LNCaP clone FGC (cell line): ENCODE measurements at places on chromosomes 3 and 15.

GRCh38 chr3:191959876-191960413, 499.0 kb downstream of the PYDC2 start:
- no peak for DNase-seq

GRCh38 chr3:134406331-134407238, 32.3 kb upstream of the AMOTL2 start:
- DNase-seq = no peak

DNA sequence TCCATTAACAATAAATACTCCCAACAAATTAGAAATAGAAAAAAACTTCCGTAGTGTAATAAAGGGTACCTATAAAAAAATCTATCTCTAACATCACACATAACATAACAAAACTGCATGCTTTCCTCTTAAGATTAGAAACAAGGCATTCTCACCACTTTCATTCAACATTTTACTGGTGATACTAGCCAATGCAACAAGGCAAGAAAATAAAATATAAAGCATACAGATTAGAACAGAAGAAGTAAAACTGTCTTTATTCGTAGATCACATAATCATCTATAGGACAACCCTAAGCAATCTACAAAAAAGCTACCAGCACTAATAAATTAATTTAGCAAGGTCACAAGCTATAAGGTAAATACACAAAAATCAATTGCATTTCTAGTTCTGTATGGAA, 107.1 kb downstream of the PLD1 start:
- no peak for DNase-seq

DNA sequence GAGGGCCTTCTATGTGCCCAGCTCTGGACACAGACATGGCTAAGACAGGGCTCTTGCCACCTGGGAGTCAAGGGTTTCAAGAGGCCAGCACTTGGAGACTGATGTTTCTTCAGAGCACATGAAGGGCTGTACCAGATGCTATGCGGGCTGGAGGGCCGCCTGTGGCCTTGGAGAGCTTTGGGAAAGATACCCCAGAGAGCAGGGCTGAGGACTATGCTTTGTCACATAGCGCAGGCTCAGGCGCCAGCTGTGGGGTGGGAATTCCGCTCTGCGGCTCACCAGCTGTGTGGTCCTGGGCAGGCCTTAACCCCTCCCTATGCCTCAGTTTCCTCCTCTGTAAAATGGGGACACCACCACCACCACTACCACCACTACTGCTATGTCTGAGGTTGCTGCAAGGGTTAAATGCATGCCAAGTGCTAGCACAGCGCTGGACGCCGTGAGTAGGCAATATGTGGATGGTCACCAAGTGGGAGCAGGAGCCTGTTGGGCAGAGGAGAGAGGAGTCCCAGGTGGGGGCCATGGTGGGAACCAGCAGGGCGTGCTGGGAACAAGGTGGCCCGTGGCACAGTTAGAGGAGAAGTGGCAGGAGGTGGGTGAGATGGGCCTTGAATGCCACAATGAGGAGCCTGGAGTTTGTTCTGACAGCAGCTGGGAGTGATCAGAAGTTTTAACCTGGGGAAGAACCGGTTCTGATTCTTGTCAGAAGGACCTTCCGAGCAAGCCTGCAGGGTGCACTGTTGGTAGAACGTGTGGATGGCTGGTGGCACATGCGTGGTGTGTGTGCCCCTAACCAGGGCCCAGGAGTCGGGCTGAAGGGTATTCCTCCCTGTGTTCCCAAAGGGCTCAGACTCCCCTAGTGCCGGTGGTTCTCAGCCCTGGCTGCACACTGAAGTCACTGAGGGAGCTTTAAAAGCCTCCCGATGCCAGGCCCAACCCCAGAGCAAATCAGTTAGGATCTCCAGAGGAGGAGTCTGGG, 41.7 kb downstream of the FEM1B start:
- DNase-seq = no peak

DNA sequence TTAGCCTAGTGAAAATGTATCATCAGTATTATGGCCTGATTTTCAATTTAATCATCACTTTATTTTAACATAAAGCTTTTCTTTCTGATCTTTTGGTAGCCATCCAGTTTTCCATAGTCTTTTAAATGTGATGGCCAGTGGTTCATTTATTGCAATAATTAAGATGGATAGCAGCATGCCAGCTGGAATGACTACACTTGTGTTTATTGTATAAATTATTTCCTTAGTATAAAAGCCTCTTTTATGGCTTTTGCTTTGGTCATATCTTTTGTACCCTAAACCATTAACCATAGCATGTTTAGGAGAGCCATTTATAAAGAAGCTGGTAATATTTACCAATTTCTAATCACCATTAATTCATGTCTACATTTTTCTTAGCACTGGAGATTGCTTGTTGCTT, 31.7 kb downstream of the ALCAM start:
- DNase-seq = no peak

- no peak for DNase-seq
These were observed 90.9 kb upstream of the ZNF280D start for GRCh38 chr15:56824175-56824574.
